HL-60 (cell line): ENCODE measurements at places on chromosomes 3 and 15.
A peak's percentile ranks its signal among the peaks of the same experiment; 100 is the strongest.

GRCh38 chr15:72851586-72851985 lies 68.0 kb upstream of the ADPGK start:
- no peak for DNase-seq

DNA sequence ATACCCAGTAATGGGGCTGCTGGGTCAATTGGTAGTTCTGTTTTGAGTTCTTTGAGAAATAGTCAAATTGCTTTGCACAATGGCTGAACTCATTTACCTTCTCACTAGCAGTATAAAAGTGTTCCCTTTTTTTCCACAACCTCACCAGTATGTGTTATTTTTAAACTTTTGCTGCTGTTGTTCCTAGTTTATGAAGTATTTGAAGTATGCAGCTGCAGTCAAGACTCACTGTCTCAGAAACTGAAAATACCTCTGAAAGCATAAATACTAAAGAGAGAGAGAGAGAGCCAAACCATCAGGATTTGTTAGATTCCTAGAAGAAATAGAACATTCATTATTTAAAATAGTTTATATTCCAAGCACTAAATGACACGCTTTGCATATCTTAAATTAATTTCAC lies 764.2 kb downstream of the NTRK3 start:
- DNase-seq: no peak

GRCh38 chr3:155560135-155560534 lies 184.7 kb downstream of the PLCH1 start:
- DNase-seq: no peak

DNA sequence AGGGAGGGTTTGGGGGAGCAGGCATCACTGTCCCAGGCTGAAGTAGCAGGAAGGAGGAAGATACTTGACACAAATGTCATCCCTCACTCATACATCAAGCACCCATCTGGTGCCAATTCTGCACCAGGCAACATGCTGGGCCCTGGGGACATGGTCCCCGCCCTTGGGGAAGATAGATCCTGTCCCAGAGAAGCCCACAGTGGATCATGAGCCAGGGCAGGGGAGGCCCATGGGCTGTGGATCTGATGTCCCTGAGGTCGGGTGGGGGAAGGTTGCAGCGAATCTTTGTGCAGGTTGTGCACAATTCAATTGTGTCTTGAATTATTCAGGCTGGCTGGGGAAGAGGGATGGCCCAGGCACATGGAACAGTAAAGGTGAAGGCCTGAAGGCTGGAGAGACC lies 6.4 kb upstream of the CCDC33 start:
- DNase-seq: no peak

- peak; percentile 71 for DNase-seq
These were observed 3.2 kb upstream of the SIN3A start for GRCh38 chr15:75454471-75455378.

GRCh38 chr3:174002543-174002942 lies 605.0 kb downstream of the NLGN1 start:
- no peak for DNase-seq

GRCh38 chr15:99279827-99280226 lies 28.5 kb downstream of the LRRC28 start:
- no peak for DNase-seq

- DNase-seq: no peak
These were observed 82.0 kb downstream of the LYSMD4 start for GRCh38 chr15:99651023-99651807.
